CD4-positive, alpha-beta T cell treated with Interleukin-2 at 100 ng/mL for 4 hours (primary cell): ENCODE measurements at places on chromosomes 16 and 17.

- DNase-seq, result no peak
These were observed 66.4 kb downstream of the NDEL1 start for GRCh38 chr17:8502126-8502525.

- no peak for DNase-seq
These were observed 18.2 kb downstream of the ALOX15B start for GRCh38 chr17:8056976-8057625.

DNA sequence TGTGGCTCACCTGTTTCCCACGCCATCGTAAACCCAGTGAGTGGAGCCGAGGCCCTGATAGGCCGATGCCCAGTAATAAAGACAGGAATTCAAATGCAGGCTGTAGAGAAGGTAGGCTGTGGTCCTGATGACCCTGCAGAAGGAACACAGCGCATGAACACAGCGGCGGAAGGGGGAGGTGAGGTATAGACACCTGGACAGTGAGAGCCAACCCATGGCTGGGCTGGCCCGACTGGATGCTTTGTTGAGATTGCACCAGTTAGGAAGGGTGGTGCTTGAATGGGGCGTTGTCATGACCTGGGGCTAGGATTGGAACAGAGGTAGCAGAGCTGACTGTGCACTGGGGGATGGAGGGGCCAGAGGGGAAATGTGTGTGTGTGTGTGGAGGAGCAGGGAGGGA, 59.2 kb downstream of the CNGB1 start:
- DNase-seq, result no peak

- DNase-seq, result no peak
These were observed 312.2 kb upstream of the GOT2 start for GRCh38 chr16:59046335-59046734.

- DNase-seq, result no peak
These were observed 1.0 kb upstream of the ALG1 start for GRCh38 chr16:5070431-5071186.

GRCh38 chr17:6456321-6456720, 12.1 kb downstream of the PIMREG start:
- no peak for DNase-seq
